ENCODE measurements at places on chromosomes 1 and 21.

- DNase-seq: no peak
These were observed 54.3 kb downstream of the RPS6KA1 start for GRCh38 chr1:26583646-26584485.

DNA sequence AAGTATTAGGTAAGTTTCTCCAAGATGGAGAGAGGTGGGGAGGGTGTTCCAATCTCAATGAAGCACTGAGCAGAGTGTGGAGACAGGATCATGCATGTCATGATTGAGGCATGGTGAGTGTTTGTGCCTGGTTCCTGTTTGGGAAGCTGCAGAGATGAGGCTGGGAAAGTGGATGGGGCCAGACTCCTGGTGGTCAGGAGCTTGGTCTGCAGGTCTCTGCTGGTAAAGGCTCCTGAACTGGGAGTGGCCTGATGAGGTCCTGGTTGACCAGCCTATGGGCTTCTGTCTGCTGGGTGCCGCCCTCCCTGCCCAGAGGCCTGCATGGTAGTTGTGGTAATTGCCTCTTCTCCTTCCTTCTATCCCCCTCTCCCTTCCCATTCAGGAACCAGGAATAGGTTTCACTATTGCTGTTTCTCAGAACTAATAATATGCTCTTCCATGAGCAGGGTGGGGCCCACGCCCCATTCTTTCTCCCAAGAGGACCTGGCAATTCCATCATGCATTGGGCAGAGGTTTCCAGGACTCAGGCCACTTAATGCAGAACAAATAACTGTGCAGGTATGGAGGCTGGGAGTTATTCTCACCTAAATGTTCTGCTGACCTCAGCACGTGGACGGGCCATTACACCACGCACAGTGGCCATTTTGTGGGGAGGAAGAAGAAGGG lies 24.5 kb downstream of the PROK1 start:
- DNase-seq: no peak

DNA sequence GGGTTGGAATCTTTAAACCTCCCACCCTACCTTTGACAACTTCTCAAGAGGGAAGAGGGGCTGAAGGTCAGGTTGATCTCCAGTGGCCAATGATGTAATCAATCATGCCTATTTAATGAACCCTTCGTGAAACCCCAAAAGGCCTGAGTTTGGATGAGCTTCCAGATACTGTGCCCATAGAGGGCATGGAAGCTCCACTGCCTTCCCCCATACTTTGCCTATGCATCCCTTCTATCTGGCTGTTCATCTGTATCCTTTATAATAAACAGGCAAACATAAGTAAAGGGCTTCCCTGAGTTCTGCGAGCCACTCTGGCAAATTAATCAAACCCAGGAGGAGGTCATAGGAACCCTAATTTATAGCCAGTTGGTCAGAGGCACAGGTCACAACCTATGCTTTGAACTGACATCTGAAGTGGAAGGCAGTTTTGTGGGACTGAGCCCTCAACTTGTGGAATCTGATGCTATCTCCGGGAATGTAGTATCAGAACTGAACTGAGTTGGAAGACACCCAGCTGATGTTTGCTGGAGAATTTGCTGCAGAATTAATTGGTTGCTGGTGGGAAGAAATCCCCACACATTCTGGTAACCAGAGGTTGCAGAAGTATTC lies 24.8 kb downstream of the S100A10 start:
- no peak for DNase-seq

DNA sequence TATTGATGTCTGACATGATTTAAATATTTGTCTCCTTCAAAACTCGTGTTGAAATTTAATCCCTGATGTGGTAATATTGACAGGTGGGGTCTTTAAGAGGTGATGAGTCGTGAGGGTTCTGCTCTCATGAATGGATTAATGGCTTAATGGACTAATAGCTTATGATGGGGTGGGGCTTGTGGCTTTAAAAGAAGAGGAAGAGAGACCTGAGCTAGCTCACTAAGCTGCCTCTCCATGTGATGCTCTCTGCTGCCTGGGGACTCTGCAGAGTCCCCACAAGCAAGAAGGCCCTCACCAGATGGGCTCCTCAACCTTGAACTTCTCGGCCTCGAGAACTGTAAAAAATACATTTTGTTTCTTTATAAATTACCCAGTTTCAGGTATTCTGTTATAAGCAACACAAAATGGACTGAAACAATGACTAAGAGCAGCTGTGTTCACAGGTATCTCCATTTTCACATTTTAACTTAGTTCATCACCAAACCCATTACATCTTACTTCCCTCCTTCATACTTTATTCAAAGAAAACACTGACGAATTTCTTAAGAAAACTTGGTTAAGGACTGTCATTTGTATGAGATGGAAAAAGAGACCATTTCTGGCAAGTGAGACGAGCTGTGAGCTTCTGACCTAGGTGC lies 12.1 kb upstream of the AIM2 start:
- no peak for DNase-seq

DNA sequence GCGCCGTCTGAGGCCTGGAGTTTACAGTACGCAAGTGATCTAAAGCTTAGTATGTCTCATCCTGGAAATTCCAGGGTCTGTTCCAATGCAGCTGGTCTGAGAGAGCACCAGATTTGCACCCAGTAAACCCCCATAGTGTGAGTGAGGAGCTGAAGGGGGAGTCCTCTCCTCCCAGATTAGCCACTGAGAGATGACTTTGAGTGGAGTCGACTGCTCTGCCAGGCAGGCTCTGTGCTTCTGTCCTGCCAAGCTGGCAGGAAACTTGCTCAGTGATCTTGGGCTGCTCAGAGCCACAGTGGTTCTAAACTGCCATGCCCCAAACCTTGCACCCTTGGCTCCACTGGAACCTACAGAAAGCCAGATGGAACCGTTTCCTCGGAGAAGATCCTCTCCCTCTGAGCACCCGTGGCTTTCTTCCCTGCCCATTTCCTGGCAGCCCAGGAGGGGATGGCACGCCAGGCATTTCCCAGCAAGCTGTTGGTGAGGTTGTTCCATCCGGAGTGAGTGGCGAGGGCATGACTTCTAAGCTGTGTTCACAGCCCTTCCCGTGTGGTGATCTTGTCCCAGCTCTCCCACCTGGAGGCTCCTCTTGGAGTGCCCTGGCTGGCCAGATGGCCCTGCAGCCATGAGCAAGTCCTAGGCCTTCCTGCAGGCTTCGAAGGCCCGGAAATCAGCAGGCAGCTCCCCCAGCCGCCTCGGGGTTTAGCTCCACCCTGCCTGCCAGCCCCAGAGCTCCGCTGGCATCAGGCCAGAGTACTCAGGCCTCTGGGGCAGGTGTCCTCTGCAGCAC lies 125.9 kb upstream of the VAMP3 start:
- DNase-seq: no peak

GRCh38 chr1:1539310-1540089 lies 924 bp downstream of the TMEM240 start:
- DNase-seq: no peak

DNA sequence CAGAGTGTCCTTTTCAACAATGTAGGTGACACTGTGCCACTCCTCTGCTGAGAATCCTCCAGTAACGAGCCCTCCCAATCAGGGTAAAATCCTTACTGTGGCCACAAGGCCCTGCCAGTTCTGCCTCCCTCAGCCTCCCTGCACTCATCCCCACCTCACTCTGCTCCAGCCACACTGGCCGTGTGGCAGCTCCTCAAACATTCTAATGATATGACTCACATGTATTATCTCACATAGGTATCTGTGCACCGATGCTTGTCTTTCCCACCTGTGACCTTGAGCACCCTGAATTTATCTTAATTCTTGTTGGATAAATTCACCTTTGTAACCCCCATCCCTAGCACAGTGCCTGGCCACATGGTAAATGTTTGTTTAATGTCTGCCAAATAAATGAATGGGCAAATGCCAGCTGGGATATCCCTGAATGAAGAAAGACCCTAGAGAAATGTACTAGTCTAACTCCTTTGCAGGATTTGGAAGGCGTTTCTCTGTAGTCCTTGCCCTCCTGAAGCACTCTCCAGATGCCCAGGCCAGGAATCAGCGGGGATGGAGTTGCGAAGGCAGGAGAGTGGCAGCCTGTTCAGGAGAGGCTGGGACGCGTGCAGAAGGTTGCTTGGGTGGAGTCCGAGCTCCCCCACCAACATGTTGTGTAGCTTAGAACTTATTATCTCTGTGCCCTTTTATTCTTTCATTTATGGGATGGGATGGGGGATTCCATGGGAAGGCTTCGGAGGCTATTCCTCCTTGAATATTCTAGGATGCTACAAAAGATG lies 106.0 kb downstream of the TMEM53 start:
- no peak for DNase-seq

- no peak for DNase-seq
These were observed 26.4 kb downstream of the LHX4 start for GRCh38 chr1:180256341-180257027.

DNA sequence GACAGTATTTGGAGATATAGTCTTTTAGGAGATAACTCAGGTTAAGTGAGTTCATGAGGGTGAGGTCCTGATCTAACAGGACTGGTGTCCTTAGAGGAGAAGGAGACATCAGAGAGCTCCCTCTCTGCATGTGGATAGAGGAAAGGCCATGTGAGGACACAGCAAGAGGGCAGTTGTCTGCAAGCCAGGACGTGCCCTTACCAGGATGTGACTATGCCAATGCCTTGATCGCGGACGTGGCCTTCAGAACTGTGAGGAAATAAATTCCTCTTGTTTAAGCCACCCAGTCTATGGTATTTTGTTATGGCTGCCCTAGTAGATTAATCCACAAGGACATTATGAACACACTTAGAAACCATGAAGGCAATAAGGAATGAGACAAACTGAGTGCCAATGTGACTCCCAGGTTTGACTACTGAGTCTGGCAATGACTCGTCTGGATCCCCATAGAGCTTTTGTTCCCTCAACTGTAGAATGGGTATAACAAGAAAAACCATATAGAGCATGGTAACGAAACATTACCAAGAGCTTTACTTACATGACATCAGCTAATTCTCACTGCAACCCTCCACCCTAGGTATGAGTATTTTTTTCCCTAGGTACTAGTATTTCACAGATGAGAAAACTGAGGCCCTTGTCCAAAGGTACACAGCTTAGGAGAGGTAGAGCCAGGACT lies 6.5 kb downstream of the URB1 start:
- no peak for DNase-seq

GRCh38 chr1:46577671-46578070 lies 26.2 kb upstream of the KNCN start:
- DNase-seq: no peak

DNA sequence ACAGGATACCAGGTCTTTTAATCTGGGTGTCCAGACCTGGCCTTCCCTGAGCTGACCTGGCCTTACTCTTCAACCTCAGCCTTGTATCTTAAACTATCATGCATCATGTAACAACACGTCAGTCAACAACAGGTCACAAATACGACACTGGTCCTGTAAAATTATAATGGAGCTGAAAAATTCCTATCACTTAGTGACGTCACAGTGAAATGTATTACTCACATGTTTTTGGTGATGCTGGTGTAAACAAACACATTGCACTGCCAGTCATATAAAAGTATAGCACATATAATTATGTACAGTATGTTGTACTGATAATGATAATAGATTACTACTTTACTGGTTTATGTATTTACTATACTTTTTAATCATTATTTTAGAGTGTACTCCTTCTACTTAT lies 31.5 kb downstream of the ESRRG start:
- no peak for DNase-seq

- no peak for DNase-seq
These were observed 14.9 kb downstream of the TCP10L start for GRCh38 chr21:32570456-32570855.

- DNase-seq: no peak
These were observed 36.4 kb downstream of the VANGL1 start for GRCh38 chr1:115678141-115678540.

DNA sequence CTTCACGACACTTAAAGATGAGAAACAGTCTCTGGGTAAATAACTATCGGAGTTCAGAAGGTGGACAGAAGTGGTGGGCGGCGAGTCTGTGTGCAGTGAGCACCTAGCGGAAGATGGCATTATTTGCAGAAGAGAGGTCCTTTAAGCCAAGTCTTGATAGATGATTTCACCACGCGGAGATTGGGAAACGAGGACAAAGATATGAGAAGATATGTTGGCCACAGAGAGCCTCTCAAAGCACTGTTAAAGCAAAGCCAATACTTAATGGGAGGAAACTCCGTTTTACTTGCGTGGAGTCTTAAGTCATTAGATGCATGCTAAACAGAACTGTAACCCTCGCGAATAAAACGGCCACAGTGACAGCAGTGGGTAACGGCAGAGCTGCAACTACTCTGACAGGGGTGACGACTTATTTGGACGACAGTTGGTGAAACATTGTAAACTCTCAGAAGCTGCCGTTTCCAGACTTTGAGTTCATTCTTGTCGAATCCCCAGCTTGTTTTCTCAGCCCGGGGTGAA lies 577 bp upstream of the CEP350 start:
- DNase-seq: no peak

DNA sequence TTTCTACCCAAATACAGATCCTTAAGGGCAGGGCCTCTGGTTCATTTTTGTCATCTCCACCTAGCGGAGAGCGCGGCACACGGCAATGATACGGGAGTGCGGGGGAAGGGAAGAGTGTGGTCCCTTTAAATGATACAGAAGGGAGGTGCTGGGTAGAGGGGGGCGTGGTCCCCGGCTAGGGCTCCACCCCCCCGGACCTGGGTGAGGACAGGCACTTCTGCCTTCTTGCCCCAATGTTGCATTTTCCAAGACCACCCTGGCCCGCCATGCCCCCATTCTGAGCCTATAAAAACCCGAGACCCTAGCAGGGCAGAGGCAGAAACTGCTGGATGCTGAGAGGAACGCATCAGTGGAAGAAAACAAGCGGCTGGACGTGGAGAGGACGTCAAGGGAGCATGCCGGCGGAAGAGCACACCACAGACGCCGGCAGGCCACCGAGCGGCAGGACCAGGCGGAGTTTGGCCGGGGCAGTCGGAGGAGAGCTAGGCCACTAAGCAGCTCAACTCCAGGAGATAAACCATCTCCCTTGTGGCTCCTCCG lies 30.0 kb downstream of the LRRC3 start:
- DNase-seq: no peak

DNA sequence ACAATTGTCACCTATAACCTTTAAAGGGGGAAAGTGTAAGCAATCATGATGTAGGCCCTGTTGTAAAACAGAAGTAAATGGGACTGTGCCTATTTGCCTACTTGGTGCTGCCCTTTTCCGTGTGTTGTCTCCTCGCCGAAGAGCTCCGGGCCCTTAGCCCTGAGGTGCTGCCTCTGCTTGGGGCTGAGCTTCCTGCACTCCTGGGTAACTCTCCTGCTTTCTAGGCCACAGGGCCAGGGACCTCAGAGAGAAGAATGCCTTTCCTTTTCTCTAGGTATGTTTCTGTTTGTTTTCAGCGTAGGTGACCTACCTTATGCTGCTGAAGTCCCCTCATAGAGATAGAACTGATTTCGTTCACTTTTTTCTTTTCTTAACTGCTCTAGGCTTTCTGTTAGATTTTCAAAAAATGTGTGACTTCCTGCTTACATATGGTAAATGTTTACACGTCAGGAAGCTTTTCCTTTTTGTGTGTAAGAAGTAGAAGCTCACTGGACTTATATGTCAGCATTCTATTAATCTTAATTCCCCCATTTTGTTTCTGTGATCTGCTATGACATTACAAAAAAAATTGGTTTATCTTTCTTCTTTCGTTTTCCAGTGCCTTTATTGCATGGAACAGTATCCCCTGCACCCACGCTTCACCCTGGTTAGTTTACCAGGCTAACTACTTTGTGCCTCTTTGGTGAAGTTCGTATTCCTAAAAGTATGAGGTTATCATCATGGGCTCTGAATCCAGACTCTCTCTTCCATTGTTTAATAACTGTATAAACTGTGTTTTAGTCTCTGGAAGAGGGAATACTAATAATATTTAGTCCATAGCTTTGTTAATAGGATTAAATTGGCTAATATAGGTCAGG lies 61.7 kb downstream of the ITSN1 start:
- no peak for DNase-seq

Data from right forelimb (tissue), 1 donor.